Cortex of kidney (tissue), 1 donor: ENCODE measurements at places on chromosomes 6 and 20.
A peak's percentile ranks its signal among the peaks of the same experiment; 100 is the strongest.

DNA sequence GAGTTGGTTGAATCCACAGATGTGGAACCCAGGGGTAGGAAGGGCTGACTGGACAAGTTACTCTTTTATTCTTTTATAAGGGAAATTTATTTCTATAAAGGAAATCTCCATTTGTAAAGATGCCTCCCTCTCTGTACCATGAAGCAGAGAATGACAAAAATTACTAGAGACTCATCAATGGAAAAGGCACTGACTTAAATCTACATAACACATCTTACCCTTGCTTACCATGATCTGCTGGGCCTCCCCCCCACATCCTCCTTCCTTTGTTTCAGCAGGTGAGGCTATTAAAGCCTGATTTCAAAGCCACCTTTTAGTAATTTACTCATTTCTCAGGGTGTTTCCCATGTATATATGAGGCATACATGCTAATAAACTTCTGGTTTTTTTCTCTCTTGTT is 130.2 kb upstream of the HDDC2 start:
- DNase-seq, result no peak

DNA sequence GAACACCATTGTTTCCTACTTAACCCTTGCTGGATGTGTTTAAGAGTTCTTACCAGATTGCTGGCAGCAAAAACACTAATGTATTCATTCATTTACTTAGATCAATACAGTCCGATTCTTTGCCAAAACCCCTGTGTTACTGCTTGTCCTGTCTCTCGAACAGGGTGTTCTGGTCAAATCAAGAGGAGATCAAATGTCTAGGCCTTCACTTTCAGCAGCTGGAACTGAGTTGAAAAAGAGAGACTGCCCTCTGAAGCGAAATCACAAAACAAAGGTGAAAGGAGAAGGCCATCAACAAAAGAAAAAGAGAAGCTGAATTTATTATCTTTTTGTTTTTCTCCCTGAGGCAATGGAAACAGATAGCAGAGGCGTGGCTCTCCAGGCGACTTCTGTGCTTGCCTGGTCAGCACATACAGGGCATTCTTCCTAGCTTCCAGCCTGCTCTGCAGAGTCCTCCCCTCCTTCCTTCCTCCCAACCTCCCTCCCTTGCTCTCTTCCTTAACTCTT is 44.1 kb upstream of the GCM1 start:
- DNase-seq, result no peak

DNA sequence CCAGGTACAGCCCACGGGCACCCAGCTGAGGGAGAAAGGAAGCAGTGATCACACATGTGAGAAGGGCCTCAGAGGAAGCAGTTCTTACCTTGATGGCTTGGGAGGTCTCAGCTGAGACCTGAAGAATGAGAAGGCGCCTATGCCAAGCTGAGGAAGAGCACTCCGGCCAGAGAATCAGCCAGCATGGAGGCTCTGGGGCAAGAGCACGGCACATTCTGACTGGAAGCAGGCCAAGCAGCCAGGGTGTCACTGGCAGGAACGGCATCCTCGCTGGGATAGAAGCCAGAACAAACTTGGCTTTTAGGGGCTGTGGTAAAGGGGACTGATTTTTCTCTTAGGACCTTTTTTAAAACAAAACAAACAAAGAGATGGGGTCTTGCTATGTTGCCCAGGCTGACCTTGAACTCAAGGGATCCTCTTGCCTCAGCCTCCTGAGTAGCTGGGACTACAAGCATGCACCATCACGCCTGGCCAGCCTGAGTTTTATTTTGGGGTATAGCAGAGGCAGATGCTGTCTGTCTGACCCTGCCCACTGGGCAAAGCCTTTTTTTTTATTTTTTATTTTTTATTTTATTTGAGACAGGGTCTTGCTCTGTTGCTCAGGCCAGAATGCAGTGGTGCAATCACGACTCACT is 17.6 kb downstream of the GHRH start:
- DNase-seq, result no peak

DNA sequence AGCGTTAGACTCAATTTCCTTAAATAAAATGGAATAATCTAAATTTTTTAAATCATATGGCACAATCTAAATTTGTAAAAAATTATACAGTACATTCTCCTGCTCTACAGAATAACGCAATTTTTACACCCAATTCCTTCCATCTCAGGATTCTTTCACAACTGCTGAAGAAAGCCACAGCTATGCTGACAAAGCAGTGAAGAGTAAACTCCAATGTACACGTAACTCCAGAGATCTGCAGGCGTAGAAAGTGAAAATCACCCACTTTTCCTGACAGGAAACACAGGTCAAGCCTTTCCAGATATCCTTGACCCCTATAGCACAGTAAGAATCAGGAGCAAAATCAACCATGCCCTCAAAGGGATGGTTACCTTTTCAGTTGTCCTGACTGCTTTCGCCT is 27.4 kb downstream of the EPHA7 start:
- no peak for DNase-seq

DNA sequence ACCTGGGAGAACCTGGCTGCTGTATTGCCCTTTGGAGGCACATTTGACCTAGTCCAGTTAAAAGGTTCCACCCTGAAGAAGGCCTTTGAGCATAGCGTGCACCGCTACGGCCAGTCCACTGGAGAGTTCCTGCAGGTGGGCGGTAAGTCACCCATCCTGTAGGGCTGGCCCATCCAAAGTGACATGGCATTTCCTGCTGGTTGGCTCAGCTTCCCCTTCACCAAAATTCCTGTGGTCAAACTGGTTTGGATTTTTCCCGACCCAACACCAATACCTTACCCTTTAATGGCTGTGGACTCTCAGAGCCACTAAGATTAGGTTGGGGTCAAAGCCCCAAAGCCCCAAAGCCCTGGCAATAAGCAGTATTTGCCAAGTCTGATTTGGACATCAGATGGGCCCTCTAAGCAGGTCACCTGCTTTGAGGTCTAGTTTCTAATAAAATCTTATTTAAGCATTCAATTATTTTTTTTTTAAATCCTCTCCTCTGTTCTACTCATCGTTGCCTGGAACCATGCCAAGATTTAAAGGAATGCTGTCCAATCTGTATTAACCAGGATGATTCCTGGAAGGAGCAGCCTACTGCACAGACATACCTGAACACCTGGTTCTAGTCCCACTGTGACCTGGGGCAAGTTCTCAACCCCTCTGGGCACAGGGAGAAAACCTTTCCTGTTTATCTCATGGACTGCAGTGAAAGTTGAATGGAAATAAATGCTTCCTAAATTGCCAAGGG is 40.8 kb downstream of the NT5E start:
- no peak for DNase-seq

GRCh38 chr6:29071831-29072723 is 15.0 kb downstream of the OR2B3 start:
- no peak for DNase-seq

GRCh38 chr6:36335465-36336207 is 1.1 kb downstream of the BNIP5 start:
- DNase-seq, result no peak

GRCh38 chr6:157756708-157757429 is 66.2 kb upstream of the SNX9 start:
- DNase-seq, result no peak

DNA sequence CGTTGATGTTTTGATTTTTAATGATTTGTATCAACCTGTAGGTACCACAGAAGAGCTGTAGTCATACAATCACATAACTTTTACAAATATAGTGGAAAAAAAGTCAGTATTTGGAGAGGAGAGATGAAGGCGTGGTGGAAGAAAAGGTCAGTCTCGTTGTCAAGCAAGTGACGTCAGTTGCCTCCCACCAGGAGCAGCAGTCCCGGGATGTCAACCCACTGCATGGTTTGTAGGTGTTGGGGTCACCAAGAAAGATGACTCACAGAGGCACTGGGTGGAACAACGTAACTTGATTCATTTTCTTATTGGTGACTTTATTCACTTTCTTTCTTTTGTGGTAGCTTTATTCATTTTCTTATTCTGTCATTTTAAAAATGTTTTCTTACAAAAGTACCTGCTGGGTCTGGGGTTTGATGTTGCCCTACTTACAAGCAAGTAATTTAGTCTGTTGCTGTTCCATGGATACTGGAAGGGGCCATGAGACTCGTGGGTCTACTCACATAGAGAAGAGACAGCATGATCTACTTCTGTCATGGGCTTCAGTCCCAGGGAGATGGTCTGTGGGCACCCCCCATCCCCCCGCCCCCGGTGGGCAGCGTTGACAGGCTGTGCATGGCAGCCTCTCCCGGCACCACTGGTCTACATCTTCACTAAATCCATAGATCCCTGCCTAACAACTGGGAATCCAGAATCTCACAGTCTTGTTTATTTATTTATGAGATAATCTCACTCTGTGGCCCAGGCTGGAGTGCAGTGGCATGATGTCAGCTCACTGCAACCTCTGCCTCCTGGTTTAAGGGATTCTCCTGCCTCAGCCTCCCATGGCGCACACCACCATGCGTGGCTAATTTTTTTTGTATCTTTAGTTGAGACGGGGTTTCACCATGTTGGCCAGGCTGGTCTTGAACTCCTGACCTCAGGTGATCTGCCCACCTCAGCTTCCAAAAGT is 36.4 kb upstream of the SYNJ2 start:
- DNase-seq, result no peak

GRCh38 chr6:27250277-27251111 is 3.0 kb downstream of the PRSS16 start:
- DNase-seq, result no peak

DNA sequence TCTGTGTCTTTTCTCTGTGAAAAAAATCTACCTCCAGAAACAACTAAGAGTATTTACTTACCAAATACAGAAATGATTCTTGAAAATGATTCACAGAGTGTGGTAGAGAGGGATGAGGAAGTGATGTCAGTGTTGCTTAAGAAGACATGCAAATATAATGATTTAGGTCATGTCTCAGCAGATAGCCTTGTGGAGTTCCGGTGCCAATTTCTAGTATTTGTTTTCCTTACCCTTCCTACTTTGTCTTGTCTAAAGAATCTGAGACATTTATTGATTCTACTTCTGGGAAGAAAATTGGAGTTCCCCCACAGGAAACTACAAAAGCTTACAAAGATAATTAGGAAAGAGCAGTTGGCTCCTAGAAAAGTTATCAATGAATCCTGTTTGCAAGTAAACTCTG is 68.8 kb downstream of the GJA1 start:
- no peak for DNase-seq

DNA sequence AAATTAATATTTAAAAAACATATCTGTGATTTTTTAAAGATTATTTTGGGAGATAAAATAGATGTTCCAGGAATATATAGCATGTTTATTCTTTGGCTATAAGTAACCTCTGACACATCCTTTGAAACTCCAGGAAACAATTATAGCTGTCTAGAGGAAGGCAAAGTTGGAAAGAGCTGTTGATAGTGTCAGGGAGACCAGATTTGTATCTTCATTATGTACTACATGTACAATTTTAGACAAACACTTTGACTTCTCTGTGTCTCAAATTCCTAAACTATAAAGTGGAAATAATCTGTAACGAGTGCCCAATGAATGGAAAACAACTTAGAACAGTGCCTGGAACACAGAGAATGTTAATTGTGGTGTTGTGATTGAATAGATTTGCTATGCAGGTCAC is 25.6 kb upstream of the ADGRG6 start:
- DNase-seq, result no peak

DNA sequence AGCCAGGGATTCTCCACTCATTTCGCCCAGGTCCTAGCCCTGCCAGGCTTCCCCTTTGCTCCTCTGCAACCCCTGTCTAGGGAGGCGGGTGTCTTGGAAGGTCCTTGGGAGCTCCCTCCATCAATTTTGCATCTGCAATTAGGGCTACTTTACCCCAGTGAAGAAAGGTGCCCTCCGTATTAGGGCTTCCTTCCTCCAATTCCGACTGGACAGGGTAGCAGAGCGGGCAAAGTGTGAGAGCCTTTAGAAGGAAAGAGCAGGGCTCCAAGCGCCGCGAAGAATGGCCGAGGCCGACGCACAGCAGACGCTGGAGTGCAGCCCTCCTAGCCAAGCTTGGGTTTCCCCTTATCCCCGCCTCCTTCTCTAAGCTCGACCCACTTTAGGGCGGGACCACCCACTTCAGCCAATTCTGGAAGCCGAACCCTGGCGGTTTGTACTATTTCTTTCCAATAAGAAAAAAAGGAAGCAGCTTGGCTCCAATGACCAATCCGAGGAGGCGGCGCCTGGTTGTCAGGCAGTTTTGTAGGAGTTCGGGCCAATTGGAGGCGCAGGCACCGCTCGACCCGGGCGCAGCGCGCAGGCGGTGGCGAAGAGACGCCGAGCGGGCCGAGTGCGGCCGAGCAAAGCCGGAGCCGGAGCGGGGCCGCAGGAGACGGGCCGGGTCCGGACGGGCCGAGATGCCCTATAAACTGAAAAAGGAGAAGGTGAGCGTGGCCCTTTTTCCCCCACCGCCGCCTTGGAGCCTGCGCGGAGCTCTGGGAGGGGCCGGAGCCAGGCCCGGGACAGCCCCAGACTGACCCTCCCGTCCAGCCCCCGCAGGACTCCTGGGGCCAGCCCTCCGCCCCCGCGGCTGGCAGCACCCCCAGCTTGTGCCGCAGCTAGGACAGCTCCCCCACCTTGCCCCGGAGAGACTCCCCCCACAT is at the start of gene PPP2R5D:
PPP2R5D (plus strand) TSS at position 570 of the 923 bp plus-strand sequence; CDS start at position 678, 108 bp downstream.
- DNase-seq, result peak; percentile 31

DNA sequence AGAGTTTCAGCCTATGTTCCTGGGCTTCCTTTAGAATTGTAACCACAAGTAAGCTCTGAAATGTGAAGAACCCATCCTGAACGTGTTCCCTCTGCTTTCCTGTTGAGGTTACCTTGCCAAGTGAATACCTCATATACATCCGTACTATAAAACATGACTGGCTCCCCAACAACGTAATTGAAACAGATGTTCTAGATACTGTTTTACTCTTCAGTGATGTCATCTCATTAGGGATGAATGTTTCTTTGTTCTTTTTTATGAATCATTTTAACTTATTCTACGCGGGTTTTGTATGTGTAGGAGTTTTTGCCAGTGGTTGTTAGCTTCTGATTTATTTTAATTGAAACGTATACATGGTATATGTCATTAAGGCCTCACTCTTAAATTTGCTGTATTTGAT is 166.8 kb downstream of the SAMD5 start:
- DNase-seq, result no peak

GRCh38 chr20:8254911-8255582 is 123.0 kb downstream of the PLCB1 start:
- DNase-seq, result no peak

DNA sequence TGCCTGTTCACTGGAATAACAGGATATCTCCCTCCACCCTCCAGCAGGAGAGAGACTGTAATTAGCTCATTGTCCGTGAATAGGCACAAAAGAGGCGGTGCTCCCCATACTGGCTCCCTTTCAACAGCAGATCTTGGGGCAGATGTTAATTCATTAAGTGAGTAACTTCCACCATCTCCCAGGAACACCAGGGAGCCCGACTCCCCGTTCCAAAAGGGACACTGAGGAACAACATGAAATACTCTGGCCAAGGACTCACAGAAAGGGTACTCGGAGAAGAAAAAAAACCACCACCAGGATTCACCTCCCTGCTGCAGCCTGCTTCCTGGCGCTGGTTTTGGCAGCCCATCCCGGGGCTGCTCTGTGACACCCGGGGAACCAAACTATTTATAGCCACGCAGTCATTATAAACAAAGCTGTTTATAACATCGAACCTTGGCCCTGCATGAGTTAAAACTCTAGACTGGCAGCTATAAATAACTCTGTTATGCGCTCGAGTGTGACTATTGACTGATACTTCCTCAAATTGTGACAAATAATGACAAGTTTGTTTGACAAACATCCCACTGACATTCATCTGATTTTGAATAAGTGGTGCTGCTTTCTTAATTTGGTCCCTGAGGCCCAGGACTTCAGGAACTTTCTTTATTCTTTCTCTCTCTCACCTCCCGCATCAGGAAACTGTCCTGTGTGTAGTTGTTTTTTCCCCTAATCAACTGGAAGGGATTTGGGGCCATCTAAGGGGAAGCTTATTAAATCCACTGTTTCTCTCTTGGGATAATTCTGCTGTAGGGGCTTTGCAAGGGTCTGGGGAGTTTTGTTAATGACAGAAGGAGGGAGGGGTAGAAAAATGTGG is 521.6 kb downstream of the CD83 start:
- no peak for DNase-seq

- DNase-seq, result no peak
Measured at GRCh38 chr6:71383901-71384489, 95.4 kb downstream of the OGFRL1 start.
